ENCODE measurements at places on chromosomes 7 and 10.
A peak's percentile ranks its signal among the peaks of the same experiment; 100 is the strongest.

- no peak for DNase-seq
Measured at GRCh38 chr10:118912961-118913600, 116.4 kb upstream of the NANOS1 start.

DNA sequence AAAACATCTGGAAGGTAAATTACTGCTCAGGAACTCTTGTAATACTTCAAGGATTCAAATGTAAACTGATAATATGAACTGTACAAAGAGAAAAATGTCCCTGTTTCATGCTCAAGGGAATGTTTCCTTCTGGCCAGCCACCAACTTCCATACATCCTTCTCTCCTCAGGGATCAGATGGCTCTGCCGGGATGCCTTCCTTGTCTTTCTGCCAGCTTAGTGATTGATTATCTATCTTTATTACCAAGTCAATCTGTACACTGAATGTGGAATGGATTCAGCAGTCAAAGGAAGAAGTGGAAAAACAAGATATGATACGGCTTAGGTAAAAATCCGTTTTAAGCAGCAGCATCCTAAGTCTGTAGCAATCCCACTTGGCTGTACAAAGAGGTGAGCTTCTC, 178.3 kb downstream of the PTN start:
- DNase-seq = no peak

DNA sequence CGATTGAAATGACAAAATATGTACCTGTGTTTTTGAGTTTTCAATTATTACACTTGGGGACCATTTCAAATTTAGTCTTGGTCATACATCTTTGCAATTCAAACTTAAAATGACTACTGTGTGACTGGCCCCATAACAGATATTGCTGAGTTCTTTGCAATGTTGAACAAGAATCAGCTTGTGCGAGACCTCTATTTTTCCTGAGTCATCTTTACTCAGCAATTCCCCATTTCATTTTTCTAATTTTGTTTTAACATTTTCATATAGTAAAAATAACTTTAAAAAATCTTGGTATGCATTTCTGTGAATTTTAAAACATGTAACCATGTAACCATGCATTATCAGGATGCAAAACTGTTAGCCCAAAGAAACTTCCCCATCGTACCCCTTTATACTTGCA, 678.1 kb downstream of the ANKRD7 start:
- DNase-seq = no peak

DNA sequence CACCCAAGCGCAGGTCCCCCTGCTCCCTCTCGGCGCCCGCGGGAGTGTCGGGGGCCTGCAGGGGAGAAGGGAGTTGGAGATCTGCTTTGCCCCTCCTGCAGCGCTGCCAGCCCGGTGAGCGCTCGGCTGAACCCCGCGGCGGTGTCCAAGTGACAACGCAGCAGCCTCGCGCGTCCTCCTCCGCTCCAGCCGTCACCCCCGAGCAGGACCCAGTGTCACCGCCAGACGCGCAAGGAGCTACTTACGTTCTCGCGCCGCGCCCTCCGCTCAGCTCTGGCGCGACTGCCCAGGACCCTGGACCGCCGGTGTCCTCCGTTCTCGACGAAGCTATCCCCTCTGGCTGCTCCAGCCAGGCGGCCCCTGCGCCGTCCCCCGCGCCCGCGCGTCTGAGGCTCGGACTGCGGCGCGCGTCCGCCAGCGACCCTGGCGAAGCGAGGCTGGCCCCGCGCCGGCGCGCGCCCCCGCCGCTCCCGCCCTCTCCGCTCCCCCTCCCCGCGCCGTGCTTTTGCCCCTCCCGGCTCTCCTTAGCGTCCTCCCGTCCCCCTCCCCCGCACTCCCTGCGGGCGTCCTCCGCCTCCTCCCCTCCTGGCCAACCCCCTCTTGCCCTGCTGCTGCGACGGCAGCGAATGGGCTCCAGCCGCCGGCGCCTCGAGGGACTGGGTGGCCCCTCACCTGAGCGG, at the start of gene NRCAM:
Gene NRCAM (minus strand): TSS at position 439 of the 680 bp plus-strand sequence. CDS start 216,372 bp downstream, outside the sequence.
- no peak for DNase-seq

DNA sequence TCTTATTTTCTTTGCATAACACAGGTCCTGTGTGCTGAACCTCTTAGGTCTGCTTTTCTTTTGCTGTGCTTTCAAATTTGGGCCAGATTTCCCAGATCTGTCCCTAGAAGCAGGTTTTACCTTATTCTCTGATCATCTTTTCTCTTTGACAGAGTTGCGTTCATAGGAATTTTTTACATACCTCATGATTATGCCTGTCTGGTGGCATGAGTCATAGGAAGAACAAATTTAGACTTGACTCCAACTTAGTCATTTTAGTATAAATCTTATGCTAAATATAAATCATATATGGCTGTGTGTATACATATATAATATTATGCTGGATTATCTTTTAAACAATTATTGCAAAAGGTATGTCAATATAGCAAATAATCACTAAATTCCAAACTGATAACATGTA, 1038.9 kb downstream of the GRM8 start:
- no peak for DNase-seq

GRCh38 chr7:5354460-5355232, 69.0 kb downstream of the TNRC18 start:
- DNase-seq = no peak

- DNase-seq = no peak
Measured at GRCh38 chr7:67843001-67843565, 846.5 kb downstream of the TYW1 start.

- DNase-seq = no peak
Measured at GRCh38 chr7:1567896-1568510, 1.8 kb downstream of the PSMG3 start.

- DNase-seq = no peak
Measured at GRCh38 chr10:91797048-91797690, 1.1 kb upstream of the TNKS2 start.

- DNase-seq = no peak
Measured at GRCh38 chr7:17390392-17390791, 91.9 kb downstream of the AHR start.

- DNase-seq = no peak
Measured at GRCh38 chr10:29169021-29169420, 119.8 kb upstream of the LYZL1 start.

GRCh38 chr10:52245547-52245946, 68.5 kb upstream of the DKK1 start:
- no peak for DNase-seq

DNA sequence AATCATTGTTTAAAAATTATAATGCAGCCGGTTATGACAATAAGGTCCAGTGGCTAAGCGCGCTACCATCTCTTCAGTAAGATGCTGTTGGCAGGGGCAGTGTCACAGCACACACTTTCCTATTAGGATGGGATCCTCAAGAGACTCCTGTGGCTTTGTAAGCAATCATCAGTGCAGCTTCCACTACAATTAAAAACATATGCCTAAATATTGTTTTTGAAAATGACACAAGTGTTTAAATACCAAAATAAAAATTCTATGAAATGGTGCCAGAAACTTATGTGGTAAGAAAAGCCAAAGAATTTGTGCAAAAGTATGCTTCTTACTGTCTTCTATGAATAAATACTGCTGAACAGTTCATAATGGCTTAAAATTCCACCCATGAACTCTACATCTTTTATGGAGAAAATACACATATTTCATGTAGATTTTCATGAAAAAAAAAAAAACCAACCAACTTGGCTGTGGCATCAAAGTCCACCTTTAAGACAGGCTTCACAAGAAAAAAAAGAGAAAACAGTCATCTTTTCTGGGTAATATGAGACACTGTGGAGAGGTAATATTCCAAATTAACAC, 132.8 kb downstream of the SEMA3C start:
- peak; percentile 64 for DNase-seq

DNA sequence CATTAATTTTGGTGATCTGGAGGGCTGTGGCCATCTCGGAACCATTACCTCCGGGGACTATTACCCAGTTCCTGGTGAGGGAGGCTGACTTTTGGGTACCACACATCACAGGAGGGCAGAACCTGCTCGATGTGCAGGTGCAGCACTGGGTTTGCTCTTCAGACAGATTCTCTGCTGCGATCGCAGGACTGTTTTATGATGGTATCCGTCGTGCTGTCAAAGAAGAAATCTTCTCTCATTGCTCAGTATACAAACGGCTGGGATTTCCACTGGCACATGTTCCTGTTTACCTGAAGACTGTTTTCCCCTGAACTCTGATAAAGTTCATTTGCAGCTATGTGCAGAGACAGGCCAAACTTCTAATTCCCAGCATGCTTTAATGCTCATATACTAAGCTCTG, 27.2 kb upstream of the SHH start:
- DNase-seq = no peak

DNA sequence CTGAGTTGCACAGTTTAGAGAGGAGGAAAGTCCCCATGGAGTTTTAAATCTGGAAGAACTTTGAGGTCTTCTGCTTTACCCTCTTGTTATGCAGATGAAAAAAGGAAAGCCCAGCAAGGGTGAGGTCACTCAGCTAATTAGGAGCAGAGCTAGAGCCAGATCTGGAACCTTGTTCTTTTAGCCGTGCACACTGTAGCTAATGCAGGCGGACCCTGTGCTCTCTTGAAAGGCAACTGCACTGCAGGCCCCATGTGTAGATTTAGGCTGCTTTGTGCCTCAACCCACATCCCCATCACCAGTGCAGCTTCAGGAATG, 63.4 kb downstream of the SYPL1 start:
- no peak for DNase-seq

DNA sequence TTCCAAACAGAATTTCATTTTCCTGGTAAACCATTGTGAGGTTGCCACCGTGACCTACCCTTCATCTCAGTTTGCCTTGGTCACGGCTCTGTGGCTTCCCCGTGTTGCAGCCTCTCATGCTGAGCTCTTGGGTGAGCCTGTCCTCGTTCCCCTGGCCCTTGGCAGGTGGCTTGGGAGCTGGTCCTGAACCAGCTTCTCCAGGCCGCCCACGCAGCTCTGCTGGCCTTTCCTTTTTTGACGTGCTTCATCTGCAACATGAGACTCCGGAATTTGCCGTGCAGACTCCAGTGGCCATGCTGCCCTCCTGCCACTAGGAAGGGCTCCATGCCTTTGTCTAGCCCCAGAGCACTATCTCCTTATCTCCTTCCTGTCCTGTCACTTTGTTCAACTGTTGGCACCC, 93.0 kb upstream of the NPS start:
- DNase-seq = no peak

GRCh38 chr10:72009425-72010081, 45.4 kb downstream of the CHST3 start:
- peak; percentile 94 for DNase-seq

GRCh38 chr10:101451667-101452069, 97.7 kb downstream of the BTRC start:
- DNase-seq = no peak

DNA sequence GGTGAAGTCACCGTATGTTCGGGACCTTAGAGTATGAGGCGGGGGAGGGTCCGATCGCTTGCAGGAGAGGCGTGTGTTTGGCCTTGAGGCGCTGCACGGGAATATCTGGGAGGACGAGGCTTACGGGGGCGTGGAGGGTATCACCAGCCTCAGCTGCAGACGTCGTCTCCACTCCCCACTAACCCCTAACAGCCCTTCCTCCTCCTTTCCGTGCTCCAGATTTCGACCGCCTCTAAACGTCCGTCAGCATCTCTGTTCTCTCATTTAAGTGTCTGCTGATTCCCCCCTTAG, 23.5 kb upstream of the ZNF12 start:
- DNase-seq = no peak

- no peak for DNase-seq
Measured at GRCh38 chr7:111931958-111932357, 274.2 kb downstream of the DOCK4 start.

DNA sequence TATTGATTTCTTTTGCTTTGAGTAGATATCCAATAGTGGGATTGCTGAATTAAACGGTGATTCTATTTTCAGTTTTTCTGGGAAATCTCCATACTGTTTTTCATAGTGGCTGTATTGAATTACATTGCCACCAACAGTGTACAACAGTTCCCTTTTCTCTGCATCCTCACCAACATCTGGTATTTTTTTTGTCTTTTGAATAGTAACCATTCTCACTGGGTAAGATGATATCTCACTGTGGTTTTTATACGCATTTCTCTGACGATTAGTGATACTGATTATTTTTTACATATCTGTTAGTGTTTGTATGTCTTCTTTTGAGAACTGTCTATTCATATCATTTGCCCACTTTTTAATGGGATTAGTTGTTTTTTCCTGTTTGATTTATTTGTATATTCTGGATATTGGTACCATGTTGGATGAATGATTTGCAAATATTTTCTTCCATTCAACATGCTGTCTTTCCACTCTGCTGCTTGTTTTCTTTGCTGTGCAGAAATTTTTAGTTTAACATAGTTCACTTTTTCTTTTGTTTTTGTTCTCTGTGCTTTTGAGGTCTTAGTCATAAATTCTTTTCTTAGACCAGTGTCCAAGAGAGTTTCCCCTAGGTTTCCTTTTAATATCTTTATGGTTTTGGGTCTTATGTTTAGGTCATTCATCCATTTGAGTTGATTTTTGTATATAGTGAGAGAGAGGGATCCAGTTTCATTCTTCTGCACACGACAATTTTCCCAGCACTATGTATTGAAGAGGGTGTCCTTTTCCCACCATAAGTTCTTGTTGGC, 584.7 kb downstream of the PHTF2 start:
- DNase-seq = no peak

GRCh38 chr10:17056781-17057428, 72.7 kb downstream of the CUBN start:
- DNase-seq = no peak

- DNase-seq = no peak
Measured at GRCh38 chr7:66279912-66280311, 74.8 kb downstream of the TPST1 start.

GRCh38 chr7:2201686-2202360, 30.9 kb downstream of the MAD1L1 start:
- DNase-seq = no peak

- no peak for DNase-seq
Measured at GRCh38 chr7:139775829-139776266, 1.9 kb downstream of the HIPK2 start.

- no peak for DNase-seq
Measured at GRCh38 chr7:74417419-74417971, 36.2 kb upstream of the GTF2IRD1 start.

- no peak for DNase-seq
Measured at GRCh38 chr7:32357535-32358277, 132.5 kb downstream of the LSM5 start.

GRCh38 chr7:4995429-4995969, 36.5 kb upstream of the MMD2 start:
- DNase-seq = no peak

GRCh38 chr10:33129141-33129995, 171.3 kb upstream of the ITGB1 start:
- peak; percentile 97 for DNase-seq

Data from AG09309 (cell line).